ENCODE measurements at places on chromosomes 6 and 20.

GRCh38 chr6:53673162-53673727, 7.7 kb upstream of the KLHL31 start:
- DNase-seq = no peak

GRCh38 chr6:135506270-135506997, 8.9 kb upstream of the AHI1 start:
- DNase-seq = no peak

- DNase-seq = no peak
These were observed at the start of gene SAPCD1 for GRCh38 chr6:31762356-31762755. SAPCD1 (plus strand) TSS chr6:31762656; CDS start chr6:31763055, 399 bp downstream.

GRCh38 chr6:110181131-110182030, 1.2 kb downstream of the CDC40 start:
- no peak for DNase-seq

DNA sequence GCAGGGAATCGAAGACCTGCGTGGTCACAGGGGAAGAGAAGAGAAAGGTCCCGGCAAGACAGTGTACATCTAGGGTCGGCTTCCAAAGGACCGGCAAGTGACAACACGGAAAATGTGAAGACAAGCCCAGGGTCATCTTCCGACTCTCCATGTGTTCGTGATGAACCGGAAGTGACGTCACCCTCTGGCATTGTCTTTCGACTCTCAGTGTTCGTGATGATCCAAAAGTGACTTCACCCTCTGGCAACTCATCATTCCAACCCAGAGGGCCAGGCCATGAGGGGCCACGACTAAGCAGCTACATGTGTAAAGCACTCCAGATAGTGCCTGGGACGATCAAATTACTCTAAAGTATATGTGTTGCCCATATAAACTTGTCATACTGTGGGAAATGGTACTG, 290.8 kb downstream of the THBS2 start:
- DNase-seq = no peak
